ENCODE measurements at places on chromosomes 11 and 22.
A peak's percentile ranks its signal among the peaks of the same experiment; 100 is the strongest.

GRCh38 chr11:107011977-107012376 is 6.3 kb downstream of the GUCY1A2 start:
- DNase-seq, result no peak

DNA sequence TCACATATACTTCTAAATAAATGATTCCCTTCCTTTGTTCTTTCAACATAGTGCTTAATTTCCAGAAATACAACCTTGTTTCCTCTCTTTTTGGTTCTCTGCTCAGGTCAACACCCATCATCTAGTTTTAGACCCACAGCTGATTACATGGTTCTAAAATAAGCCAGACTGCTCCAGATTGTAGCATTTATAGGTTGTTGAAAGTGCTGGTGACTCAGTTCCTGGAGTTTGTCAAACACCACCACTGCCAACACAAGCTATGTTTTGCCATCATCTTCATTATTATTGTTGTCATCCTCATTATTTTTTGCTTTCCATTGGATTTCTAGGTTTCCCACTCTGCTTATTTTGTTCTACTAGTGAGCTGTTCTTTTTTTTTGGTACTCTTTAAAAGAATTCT is 22.3 kb upstream of the MMP20 start:
- no peak for DNase-seq

GRCh38 chr11:118398791-118399559 is 2.4 kb upstream of the ATP5MG start:
- DNase-seq, result no peak

- no peak for DNase-seq
These were observed 2.0 kb downstream of the SCARF2 start for GRCh38 chr22:20435436-20436306.

- DNase-seq, result peak; percentile 67
These were observed 71.5 kb upstream of the VSTM5 start for GRCh38 chr11:93921695-93922468.

- no peak for DNase-seq
These were observed 28.6 kb upstream of the PPARA start for GRCh38 chr22:46121523-46122287.

DNA sequence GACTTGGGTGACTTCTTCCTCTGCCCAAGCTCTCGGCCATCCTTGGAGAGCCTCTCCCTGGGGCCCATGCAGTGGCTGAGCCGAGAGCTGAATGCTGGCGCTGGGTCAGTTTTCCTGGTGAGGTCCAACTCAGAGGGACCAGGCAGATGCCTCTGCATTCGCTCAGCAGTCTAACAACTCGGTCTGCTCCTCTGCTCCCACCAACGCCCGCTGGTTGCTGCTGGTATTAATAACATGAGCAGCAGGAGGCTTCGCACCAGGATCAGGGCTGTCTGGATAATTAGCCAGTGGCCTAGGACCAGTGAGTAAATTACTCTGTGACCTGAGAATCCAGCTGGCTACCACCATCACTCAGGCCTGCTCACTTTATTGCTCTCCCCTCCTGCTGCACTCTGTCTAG is 77.7 kb upstream of the FAM181B start:
- DNase-seq, result no peak

- DNase-seq, result no peak
These were observed 8.0 kb upstream of the TSPAN18 start for GRCh38 chr11:44718612-44719390.

DNA sequence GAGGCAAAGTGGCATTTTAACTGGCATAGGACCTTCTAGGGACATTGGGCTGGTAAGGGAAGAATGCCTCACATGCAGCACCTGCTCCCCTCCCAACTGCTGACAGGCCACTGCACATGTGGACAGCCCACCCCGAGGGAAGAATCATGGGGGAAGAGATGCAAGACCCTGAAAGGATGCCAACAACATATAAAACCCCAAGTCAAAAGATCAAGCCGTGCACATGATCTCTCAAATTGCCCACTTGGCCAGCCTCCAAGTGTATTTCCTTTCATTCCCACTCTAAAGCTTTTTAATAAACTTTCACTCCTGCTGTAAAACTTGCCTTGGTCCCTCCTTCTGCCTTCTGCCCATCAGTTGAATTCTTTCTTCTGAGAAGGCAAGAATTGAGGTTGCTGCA is 947.8 kb upstream of the CCDC90B start:
- DNase-seq, result no peak

GRCh38 chr22:17268501-17269223 is 49.4 kb upstream of the ADA2 start:
- DNase-seq, result no peak

DNA sequence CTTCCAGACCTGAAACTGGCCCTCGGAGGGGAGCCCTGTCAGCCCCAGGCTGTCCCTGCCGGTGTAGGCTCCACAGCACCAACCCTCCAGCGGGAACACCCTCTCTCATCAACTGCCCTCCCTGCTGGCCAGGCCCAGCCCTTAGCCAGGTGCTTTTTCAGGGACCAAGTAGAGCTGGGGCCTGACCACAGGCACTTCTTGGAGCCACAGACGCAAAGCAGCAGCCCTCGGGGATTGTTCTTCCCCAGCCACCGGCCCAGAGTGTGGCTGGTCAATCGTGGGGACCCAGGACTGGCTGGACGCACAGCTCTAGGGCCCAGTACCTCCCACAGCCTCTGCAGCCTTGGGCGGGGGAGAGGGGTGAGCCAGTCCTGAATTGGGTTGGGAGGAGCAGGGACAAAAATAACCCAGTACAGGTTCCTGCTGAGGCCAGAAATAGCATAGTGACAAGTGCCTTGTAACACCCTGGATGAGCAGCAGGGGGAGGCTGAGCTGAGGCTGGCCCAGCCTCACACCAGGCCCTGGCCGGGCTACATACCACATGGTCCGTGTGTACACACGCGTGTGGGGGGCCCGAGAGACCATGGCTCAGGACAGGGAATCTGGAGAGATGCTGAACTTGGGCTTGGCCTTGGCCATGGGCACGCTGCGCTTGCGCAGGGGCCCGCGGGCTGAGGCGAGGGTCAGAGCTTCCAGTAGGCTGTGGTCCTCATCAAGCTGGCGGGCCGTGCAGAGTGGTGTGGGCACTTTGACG is 2.0 kb downstream of the KCNJ11 start:
- DNase-seq, result peak; percentile 15

DNA sequence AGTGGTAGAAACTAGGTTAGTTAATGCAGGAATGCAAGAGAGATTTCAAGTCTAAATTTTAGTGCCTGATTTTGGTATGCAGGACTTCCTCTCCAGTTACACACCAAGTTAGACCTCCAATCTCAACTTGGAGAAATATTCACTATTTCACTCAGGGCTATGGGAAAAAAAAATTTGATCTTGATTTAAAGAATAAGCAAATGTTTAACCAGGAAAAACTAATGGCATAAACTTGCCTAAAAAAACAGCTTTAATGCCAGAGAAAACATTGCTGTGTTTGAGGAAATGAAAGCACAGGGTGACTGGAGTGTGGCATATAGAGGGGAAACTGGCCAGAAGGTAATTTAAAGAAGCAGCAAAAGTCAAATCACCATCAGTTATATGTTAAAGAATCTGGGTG is 575.4 kb upstream of the LRRC4C start:
- DNase-seq, result peak; percentile 47

DNA sequence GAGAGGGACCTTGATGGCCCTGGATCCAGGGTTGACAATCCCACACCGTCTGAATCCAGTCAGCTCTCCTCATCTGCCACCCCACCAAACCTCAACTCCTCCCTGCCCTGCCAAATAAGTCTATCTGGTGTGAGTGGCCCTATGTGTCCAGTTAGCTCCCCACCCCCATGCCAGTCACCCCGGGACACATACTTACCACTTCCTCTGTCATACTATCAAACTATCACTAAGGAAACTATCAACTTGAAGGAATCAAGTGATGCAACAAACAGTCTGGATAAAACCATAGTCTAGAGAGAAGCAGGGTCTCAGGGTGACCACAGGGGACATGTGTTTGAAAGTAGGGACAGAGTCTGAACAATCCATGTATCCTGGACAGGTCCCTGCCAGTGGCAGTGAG is 13.2 kb upstream of the CSF2RB start:
- DNase-seq, result no peak

DNA sequence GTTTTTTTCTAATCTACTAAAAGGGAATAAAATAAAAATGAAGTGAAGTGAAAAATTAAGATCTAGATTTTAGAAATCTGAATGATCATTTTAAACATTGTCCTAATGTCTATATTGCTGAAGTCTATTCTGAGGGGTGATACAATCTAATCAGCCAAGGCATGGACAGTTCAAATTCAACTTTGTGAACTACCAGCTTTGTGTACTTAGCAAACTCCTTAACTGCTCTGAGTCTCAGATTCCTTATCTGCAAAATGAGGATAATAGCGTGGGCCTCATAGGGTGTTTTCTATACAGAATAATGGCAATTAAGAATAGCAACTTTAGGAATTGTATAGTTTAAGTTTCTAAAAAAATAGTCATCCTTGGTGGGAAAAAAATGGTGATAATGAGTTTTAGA is 31.4 kb downstream of the FAR1 start:
- DNase-seq, result no peak

GRCh38 chr22:45524157-45524556 is 21.5 kb downstream of the FBLN1 start:
- no peak for DNase-seq

DNA sequence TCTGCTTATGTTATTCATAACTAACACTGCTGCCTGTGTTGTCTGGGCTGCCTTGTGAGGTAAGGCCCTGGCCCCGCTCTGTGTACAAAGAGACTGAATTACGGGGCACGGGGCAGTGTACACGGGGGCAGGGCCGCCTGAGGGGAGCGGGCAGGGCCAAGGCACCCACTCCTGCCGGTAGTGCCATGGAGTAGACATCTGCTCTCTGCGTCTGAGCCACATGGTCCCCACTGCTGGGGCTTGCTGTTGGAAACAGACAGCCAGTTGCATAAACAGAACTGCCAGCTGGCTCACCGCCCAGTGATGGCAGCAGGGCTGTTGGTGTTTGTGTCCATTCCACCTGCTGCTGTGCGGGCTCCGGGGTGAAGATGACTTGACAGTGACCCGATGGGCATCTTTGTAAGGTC is 19.8 kb downstream of the FAM118A start:
- no peak for DNase-seq

- DNase-seq, result no peak
These were observed 21.8 kb upstream of the GNB1L start for GRCh38 chr22:19876314-19876940.

- DNase-seq, result no peak
These were observed 17.8 kb upstream of the CCDC34 start for GRCh38 chr11:27380771-27381170.

DNA sequence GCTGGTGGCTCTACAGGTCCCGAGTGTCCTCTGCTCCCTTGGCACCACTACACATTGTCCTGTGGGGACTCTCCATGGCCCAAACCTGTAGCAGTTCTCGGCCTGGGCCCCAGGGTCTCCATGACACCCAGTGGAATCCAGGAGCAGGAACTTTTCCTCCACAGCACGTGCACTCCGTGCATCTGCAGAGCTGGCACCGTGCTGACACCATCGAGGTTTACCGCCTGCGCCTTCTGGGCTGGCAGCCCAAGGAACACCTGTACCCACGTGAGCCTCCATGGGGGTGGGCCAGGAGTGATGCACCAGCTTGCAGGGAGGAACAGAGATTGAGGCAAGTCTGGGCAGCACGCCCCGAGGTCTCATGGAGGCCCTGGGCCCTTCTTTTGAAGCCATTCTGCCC is 25.2 kb downstream of the TSPAN32 start:
- DNase-seq, result no peak

- DNase-seq, result no peak
These were observed 8.2 kb downstream of the MS4A15 start for GRCh38 chr11:60764879-60765278.

DNA sequence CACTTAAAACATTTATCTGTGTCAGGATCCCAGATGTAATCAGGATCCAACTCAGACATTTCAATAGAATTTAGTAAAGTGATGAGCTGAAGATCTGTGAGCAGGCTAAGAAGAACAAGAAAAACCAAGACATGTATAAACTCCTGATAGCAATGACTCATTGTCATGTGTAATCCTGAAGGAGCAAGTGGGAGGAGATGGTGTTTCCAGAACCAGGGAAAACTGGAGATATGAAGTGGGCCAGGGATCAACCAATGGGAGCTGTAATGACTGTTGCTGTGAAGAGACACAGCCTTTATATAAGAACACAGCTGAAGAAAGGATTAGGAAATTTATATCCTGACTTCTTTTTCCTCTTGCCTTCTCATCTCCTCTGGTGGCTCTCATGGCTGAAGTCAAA is 682.5 kb upstream of the ARHGAP42 start:
- DNase-seq, result no peak
